Stimulated activated CD8-positive, alpha-beta memory T cell treated with anti-CD3 and anti-CD28 coated beads, Interleukin-2, amount 100 ng/mL, for 1 hour (primary cell): ENCODE measurements at places on chromosomes 5 and 9.

GRCh38 chr5:170581211-170581610 is 77.4 kb downstream of the KCNIP1 start:
- DNase-seq, result no peak

DNA sequence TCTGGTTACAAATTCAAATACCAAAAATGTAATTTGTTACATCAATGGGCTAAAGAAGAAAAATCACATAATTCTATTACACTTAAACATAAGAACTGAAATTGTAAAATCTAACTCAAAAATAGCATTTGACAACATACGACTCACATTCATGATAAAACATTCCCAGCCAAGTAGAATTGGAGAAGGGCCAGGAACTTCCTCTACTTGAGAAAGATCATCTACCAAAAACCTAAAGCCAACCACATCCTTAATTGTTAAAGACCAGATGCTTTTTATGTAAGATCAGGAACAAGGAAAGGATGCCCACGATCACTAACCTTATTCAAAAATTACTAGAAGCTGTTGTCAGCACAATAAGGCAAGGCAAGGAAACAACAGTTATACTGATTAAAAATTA is 1819.8 kb upstream of the C9orf72 start:
- no peak for DNase-seq

DNA sequence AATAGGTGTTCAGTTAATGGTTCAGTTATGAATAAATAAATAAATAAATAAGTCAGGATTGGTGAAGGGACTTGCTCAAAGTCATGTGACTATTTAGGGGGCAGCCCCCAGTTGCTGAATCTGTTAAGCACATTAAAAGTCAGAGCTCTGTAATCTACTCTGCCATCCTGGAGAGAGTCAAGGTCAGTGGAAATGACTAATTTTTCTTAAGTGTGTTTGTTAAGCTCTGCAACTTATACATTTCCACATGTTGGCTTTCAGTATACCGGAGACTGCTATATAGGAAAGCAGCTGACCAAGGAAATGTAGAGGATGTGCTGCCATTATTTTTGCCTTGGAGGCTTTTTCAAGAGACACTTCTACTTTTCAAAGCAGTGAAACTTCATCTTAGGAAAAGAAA is 57.9 kb downstream of the KIAA1958 start:
- DNase-seq, result no peak

DNA sequence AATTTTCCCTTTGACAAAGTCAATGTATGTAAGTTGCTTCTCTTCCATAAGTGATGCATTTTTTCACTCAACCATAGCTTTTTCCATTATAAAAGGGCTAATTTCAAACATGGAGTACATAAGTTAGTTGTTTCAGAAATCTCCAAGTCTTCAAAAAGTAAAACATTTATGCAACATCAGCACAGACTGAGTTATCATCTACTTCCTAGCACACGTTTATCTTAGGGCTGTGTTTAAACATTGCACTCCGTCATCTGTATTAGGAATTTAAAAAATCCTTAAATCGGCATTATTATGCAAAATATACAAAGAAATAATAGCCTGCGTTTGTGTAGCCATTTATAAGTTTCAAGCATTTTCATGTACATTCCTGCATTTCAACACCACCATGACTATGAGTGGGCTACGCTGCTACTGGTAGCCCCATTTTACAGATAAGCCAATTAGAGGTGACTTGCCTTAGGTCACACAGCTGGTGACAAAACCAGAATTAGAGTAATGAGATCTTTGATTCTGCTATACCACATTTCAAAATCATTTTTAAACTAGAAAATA is 43.4 kb downstream of the PTPN3 start:
- DNase-seq, result no peak

DNA sequence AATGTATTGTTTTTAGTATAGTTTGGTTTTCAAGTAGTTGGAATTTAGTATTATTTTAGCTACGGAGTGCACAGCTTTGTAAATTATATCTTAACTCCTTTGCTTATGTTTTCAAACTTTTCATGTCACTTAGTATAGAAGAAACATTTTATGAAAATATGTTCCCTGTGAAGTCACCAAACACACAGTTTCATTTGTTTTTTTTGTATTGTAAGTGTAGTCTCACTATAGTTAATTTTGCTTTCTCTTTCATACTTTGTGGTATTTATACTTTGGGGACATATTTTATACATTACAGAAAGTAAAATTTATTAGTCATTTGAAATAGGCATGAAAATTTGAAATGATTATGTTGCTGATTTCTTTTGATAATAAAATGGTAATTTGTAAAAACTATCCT is 5.0 kb downstream of the CHSY3 start:
- DNase-seq, result no peak

DNA sequence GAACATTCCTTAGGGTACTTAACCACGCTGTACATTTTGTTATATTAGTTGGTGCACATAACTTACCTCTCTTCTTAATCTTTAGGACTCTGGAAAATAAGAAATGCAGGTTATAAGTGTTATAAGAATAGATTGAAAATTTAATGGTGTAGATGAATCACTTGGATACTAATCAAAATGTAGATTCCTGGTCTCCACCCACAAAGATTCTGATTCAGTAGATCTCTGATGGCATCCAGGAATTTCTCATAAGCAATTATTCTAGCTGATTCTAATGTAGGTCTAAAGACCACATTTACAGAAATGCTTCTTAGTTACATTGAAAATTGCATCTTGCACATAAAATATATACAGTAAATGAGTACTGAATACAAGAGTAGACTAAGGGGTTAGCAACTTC is 38.9 kb upstream of the ASTN2 start:
- no peak for DNase-seq

GRCh38 chr9:113660196-113660595 is 196.7 kb downstream of the RGS3 start:
- DNase-seq, result no peak

DNA sequence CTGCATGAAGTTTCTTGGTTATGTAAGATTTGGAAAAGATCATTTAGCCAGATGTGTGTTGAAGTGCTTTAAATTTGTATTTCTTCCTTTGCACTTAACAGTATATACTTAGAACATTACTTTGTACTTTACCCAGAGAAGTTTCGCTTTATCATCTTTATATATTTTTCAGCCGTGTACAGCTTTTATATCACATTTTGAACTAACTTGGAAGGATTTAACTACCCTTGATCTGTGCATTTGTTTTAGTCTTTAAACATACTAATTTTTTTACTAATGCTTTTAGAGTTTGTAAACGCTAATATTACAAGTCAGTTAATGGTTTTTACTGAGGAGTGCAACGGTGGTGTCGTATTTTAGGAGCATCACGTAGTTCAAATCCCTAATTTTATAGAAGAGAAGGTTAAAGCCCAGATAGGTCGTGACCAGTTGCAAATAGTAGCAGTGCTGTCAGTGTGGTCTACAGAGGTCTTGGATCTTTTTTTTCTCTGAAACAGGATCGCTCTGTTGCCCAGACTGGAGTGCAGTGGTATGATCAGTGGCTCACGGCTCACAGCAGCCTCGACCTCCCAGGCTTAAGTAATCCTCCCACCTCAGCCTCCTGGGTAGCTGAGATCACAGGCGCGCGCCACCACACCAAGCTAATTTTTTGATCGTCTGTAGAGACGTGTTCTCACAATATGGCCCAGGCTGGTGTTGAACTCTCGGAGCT is 2.0 kb downstream of the MATR3 start:
- DNase-seq, result no peak

DNA sequence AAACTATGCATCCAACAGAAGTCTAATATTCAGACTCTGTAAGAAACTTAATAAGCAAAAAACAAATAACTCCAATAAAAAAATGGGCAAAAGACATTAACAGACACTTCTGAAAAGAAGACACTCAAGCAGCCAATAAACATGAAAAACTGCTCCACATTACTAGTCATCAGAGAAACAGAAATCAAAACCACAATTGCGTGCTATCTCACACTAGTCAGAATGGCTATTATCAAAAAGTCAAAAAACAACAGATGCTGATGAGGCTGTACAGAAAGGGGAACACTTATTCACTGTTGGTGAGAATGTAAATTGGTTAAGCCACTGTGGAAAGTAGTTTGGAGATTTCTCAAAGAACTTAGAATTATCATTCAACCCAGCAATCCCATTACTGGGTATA is 101.2 kb upstream of the TRIM32 start:
- DNase-seq, result no peak

- no peak for DNase-seq
Measured at GRCh38 chr9:112743216-112743836, 7.2 kb upstream of the SNX30 start.

- no peak for DNase-seq
Measured at GRCh38 chr9:92550765-92551164, 15.0 kb upstream of the ECM2 start.

DNA sequence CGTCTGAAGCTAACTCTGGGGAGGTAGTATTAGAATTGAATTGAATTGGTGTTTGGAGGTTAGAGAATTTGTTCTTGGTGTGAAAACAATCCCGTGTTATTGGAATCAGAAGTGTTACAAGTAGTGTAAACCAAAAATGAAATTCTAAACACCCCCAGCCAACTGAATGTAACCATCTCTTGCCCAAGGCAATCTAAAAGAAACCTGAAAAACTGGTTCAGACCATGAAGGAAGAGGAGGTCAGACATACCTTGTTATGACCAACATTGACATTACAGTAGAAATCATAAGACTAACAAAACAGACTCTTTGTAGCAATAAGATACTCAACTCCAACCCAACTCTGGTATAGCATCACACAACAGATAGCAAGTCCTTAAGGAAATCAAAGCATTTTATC is 159.0 kb downstream of the TUSC1 start:
- no peak for DNase-seq

GRCh38 chr5:170361616-170362015 is 27.6 kb downstream of the KCNMB1 start:
- no peak for DNase-seq

DNA sequence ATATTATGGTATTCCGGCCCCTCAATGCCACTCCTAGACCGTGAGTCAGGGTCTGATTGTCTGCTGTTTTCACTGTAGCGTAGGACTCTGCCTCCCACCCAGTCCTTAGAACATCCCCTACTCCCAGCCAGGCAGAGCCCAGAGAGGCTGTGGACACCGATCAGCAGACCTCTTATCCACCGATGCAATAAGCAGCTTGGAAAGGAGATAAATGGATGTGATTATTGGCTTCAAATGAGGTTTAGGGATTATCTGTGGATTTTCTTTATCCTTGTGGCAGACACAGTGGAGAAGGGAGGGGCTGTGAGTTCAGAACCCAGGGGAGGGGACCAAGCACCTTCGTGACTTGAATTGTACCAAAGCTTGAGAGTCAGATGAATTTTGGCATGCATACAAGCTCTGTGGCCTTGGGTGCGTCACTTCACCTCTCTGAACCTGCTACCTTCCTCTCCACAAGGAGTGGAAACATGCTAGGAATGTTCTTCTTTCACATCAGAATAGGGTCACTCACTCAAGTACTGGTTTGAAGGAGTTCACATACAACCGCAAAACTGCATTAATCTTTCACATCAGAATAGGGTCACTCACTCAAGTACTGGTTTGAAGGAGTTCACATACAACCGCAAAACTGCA is 83.1 kb upstream of the CPLX2 start:
- no peak for DNase-seq

DNA sequence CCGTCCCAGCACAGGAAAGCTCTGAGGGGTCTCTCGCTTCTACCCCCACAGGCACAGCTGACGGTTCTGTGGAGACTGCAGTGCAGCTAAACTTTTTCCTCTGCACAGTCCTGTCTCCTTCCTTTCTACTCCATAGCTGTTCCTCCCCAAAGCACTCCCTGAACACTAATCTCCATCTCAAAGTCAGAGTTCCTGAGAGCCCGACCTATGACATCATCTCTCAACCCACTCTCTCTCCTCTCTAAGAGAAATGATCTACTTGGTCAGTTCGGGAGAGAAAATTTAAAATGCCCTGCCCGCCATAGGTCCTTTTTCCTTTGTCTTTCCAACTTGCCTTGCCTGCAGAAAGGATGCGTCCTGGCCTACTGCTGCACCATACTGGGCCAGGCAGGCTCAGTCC is 90.6 kb downstream of the FANCC start:
- DNase-seq, result no peak

- DNase-seq, result no peak
Measured at GRCh38 chr9:99398241-99398640, 176.2 kb downstream of the SEC61B start.

DNA sequence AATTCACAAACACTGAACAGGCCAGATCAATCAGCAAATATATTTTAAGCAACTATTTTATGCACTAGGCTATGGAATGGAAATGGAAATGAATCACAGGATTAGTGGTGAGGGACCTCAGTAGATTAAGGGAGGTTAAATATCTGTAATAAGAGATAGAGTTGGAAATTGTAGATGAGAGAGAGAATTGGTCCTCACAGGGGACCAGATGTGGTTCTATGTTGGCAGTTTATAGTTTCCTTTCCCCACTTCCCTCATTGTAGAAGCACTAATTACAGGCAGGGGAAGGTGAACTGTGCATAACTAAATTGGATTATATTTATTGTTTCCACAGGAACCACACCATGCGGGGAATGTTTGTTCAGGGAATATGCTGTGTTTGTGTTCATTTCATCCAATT is 496.2 kb downstream of the ARHGEF28 start:
- DNase-seq, result no peak

- no peak for DNase-seq
Measured at GRCh38 chr9:136304981-136305380, 1.1 kb upstream of the CCDC187 start.

GRCh38 chr5:1536871-1537602 is 13.3 kb upstream of the LPCAT1 start:
- DNase-seq, result no peak

GRCh38 chr5:178305801-178306200 is 73.2 kb upstream of the PHYKPL start:
- DNase-seq, result no peak

DNA sequence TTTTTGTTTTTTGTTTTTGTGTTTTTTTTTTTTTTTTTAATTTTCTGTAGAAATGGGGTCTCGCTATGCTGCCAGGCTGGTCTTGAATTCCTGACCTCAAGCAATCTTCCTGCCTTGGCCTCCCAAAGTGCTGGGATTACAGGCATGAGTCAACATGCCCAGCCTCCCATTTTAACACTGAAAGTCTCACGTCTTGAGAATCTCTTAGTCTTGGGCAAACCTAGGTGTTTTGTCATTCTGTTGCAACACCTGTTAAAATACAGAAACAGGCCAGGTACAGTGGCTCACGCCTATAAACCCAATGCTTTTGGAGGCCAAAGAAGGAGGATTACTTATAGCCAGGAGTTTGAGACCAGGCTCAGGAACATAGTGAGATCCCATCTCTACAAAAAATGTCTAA is 599.0 kb downstream of the TLR4 start:
- no peak for DNase-seq

GRCh38 chr9:111948951-111949350 is 52.3 kb downstream of the UGCG start:
- no peak for DNase-seq

DNA sequence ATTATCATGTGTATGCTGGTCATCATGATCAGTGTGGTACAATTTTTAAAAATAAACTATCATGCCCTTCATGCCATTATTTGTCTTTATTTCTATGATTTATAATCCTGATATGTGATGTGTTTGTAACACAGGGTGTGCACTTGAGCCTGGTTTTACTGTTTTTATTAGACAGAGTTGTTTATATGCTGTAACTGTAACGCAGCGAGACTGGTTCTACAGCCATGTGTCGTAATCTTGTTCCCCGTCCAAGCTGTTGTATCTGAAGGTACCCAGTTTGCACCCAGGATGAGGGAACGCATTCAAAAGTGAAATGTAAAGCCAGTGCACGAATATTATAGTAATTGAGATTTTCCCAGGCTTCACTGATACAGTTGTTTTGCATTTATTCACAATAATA is 28.2 kb downstream of the SNX18 start:
- no peak for DNase-seq

GRCh38 chr9:73152543-73152844 is 829 bp downstream of the ANXA1 start:
- no peak for DNase-seq

GRCh38 chr5:148990817-148991216 is 72.0 kb downstream of the SH3TC2 start:
- no peak for DNase-seq
